Activated T-helper 1 cell treated with Interleukin-2 at 50 U/mL for 16 hours (primary cell): ENCODE measurements at places on chromosomes 3 and 15.

GRCh38 chr3:136377508-136377907 lies 127.4 kb downstream of the PCCB start:
- DNase-seq, result no peak

DNA sequence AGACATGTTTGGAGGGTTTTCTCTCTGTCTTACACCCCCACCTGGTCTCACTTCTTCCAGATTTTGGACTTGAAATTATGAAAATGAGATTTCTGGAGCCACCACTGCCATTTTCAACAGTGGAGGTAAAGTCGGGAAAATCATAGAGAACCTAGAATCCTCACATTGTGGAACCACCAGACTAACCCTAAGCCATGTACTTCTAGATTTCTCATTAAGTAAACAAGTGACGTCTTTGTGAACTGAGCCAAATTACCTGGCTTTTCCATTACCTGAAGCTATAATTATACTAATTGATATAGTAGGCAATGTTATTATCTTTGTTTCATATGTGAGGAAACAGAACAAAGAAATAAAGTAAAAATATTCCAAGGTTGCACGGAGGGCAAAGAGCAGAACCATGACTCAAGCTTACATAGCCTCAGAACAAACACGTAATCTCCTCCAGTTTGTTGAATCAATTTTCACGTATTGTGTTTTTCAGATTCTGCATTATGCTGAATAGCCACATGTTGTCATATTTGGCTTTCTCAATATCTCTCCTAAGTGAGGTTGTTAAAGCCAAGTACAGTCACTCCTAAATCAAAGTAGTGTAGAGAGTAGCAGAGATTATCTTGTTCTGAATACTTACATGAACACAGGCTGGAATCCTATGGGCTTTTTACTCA lies 101.3 kb upstream of the CMC1 start:
- DNase-seq, result no peak

- no peak for DNase-seq
Measured at GRCh38 chr3:63467392-63467791, 185.1 kb upstream of the SNTN start.

DNA sequence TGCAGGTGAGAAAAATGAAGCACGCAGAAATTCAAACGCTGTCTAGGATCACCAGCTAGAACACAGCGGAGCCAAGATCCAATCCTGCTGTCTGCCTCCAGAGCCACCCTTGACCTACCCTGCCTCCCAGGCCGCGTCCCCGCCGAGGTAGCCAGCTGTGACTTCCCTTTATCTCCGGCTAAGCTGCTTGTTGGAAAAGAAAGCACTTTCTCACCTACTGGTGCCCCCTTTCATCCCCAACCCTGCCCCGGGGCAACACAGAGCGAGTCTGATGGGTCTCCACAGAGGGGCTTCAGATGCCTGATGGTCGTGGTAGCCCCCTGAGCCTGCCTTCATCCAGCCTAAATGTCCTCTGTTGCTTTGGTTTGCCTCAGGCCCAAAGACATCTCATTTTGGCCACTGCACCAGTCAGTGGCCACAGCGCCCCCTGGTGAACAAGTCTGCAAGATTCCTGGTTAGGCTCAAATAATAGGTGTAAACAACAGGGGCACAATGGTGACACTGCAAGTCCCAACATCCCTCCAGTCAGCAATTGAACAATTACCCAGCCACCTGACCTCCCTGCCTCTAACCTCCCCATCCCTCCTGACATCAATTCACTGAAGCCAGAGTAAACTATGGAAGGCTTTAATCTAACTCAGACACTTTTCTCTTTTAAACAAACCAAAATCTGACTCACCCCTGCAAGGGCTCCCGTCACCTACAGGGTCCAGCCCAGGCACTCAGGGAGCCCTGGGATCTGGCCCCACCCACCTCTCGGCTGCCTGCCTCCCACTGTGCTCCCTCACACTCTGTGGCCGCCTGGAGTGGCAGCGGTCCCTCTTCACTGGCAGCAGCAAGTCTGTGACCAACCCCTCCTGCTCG lies 27.3 kb upstream of the BCL2L10 start:
- peak; percentile 20 for DNase-seq

DNA sequence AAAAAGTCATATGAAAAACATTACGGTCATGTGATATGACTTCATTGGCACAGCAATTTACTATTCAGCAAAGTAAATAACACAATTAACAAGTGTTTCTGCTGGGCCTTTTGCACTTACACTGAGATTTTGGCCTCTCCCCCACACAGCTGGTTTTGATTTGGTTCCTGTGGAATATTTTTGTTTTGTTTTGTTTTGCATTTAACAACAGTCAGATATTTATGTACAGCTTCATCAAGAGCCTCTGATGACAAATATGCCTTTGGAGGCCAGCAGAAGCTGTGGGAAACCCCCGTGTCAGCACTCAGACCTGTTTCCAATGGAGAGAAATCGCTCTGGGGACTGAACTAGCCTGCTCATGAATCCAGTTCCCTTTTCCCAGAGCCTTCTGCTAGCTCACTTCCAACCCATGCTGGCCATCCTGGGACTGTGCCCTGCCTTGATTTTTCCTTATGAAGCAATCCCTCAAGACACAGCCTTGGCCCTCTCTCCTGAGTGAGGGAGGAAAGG lies 161.9 kb downstream of the ATG7 start:
- no peak for DNase-seq

GRCh38 chr15:39669661-39670060 lies 88.8 kb downstream of the THBS1 start:
- no peak for DNase-seq

DNA sequence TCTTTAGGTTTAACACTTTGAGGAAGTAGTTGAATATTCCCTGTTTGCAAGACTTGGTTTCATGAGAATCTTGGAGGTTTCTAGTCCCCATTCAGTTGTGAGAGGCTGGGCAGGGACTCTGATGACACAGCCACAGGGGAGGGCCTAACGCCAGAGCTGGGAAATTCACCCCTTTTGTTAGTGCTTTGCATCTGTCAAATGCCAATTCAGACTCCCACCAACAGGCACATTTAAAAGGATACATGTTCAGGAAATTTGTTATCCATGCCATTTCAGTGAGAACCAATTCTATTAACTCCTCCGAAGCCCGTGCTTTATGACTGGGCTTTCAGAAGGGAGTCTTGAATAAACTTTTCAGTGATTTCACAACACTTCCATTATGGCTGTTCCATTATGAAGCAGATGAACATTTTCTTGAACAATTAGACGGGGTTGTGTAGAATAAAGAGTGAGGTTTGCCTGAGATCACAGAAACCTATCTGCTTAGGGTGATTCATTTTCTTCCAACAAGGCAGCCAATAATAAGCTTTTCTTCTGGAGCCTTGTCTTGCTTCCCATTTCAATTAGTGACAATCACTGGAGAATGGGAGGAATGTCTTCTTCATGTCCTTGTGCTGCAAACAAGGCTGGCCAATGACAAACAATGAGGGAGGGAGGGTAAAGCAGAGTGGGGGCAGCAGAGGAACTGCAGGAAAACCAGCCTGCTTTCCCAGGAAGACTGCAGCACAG lies 90.6 kb downstream of the SOX14 start:
- no peak for DNase-seq

- no peak for DNase-seq
Measured at GRCh38 chr3:72818092-72818773, 30.0 kb downstream of the SHQ1 start.

DNA sequence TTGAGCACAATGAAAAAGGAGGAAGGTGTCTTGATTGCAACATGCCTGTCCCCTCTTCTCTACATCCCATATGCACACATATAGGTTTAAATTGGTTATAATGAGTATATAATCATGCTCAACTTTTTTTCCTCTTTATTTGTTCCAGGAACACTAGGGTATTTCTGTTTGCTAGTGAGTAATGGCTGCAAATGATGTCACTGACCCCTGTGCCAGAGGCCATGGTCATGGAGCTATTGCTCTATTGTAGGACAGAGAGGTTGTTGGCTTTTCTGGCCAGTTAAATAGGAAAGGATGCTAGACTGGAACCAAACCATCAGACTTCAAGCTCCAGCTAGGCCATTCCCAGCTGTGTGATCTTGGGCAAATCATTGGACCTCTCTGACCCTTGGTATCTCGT lies 9.6 kb downstream of the ARHGEF3 start:
- DNase-seq, result no peak

- DNase-seq, result no peak
Measured at GRCh38 chr15:33116198-33116597, 78.3 kb downstream of the FMN1 start.

- no peak for DNase-seq
Measured at GRCh38 chr3:126117786-126118185, 33.9 kb upstream of the SLC41A3 start.

DNA sequence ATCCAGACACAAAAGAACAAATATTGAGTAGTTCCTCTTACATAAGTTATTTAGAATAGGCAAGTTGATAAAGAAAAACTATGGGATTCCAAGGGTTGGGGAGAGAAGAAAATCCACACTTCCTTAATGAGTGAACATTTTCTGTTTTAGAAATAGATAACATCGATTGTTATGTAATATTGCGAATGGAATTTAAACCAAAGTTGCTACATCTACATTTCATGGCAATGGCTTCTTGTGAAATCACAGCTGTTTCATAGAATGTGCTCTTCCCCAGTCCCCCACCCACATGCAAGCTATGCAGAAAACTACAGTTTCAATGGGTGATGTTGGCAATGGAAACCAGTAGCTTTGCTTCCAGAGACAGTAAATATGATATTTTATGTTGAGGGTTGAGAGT lies 1639.5 kb downstream of the SI start:
- DNase-seq, result no peak

GRCh38 chr15:77768107-77768506 lies 135.4 kb upstream of the LINGO1 start:
- DNase-seq, result no peak

GRCh38 chr15:77118882-77119321 lies 48.0 kb upstream of the TSPAN3 start:
- no peak for DNase-seq

DNA sequence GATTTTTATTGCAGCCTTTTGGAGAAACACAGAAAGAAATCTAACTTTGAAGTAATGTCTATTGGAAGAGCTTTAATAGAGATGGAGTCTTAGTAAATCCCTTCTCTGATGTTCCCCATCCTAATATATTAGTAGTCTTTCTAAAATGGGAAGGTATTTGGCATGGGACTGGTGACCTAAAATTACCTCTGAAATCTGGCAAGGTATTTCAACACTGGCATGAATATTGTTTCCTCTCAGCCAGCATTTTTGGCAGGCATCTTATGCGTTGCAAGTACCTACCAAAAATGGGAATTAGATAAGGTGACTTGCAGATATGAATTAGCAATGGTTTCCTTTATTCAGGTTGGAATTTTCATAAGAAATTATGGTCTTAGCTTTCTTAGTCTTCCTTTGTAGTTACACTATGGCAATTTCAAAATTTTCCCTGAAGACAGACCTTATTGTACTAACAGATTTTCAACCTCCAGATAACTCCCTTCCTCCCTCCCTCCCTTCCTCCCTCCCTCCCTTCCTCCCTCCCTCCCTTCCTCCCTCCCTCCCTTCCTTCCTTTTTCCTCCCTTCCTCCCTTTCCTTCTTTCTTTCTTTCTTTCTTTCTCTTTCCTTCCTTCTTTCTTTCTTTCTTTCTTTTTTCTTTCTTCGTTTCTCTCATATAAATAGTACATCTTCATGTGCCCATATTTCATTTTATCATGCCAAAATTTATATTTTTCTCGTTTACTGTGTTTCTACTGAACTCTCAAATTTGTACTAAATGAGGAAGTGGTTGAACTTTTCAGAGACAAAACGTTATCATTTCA lies 168.2 kb upstream of the KCNMB2 start:
- no peak for DNase-seq

DNA sequence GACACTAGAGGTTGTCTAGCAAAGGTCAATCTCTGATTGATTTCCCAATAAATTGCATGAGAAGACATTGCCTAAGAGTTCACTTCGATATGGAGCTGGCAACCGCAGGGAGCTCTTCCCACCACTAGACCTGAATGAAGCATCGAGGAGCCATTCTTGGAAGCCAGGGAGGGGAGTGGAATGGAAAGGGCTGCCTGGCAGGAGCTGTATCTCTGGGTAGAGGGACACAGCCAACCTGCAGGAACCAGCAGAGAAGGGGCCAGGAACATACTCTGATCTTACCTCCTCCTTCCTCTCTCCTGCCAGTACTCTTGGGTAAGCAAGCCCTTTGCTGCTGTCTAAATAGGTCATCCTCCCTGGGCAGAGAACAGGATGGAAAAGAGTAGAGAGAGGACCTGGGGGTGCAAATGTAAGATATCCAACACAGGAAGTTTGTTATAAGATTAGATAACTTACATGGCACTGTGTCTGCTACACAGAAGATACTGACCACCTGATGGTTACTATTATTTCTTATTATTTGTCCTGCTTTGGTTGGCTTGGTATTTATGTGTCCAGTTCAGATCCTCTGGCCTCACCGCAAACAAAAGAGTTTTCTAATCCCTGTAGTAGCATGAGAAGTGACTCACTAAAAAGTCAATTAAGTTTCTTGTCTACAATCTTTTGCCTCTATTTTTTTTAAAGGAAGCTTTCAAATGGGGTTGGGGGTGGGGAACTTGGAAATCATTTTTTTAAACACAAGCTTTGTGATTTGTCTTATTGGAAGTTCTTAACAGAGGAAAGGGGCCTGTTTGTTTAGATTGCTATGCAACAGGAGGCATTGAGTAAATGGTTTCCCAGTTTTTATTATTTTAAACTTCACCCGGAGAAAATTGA lies 156.7 kb upstream of the TSC22D2 start:
- no peak for DNase-seq

DNA sequence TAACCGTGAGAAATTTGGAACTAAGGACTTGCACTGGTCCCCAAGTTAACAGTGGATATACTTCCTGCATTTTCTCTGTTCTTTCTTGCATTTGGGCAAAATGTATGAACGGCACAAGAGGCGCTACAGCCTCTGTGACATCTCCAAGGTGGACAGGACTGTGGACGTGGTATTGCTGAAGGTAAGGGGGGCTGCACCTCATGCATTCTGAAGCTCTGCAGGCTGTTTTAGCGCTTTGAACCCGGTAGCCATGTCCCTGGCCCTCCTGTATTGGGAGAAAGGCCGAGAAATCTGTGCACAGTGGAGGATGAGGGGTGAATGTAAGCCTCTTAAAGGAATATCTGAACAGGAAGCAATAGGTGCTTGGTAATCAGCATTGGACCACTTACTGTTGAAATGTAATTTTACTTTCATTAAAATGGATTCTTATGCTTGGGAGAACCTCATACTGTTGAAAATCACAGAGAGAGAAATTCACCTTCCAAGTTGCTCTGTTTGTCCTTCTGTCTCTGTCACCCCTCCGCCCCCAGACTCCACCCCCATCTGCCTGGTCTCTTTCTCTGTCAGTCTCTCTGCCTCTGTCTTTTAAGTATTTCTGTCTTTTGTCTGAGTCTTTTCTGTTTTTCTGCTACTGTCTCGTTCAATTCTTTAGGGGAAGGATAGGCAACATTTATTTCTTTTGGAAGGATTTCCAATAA lies 174.6 kb downstream of the KLHL25 start:
- no peak for DNase-seq

DNA sequence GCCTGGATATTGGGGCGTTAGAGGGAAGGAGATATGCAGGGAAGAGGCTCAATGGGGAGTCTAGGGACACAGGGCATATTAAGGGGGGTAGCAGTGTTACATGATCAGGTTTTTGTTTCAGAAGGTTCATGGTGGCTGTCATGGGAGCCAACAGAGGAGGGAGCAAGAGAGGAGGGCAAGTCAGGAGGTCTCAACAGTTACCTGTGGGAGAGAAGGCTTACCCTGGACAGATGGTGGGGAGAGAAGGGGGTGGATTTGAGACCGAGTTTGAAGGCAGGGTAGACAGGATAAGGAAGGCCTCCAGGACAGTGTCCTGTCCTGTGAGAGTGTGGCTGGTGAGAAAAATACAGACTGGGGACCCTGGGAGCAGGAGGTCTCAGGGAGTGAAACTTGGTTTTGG lies 3.8 kb upstream of the WNT7A start:
- DNase-seq, result no peak

GRCh38 chr3:135272026-135272669 lies 477.1 kb downstream of the EPHB1 start:
- DNase-seq, result no peak
